MCF 10A (cell line): ENCODE measurements at places on chromosomes 7 and 10.
A peak's percentile ranks its signal among the peaks of the same experiment; 100 is the strongest.

DNA sequence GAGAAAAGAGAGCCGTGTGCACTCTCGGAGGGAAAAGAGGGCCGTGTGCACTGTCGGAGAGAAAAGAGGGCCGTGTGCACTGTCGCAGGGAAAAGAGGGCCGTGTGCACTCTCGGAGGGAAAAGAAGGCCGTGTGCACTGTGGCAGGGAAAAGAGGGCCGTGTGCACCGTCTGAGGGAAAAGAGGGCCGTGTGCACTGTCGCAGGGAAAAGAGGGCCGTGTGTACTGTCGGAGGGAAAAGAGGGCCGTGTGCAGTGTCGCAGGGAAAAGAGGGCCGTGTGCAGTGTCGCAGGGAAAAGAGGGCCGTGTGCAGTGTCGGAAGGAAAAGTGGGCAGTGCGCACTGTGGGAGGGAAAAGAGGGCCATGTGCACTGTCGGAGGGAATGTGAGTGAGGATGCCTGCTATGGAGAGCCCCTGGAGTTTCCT, 188.7 kb downstream of the DNAJB6 start:
- no peak for DNase-seq

DNA sequence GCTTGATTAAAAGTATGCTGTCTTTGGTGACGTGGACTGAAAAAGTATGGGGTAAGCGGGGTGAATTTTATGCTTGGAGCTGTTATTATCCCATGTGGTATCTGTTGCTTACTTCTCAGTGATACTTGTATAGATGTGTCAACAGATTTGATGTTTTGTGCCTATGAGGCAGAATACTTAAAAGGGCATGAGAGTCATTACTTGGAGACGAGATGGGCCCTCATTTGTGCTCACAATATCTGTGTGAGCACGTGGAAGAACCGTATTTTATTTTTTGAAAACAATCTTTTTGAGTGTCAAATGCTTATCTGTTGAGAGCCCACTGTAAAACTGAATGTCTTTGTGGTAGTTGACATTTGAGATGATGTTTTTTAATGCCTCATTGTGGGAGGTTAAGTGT, 281.9 kb downstream of the EXOC4 start:
- DNase-seq = no peak

DNA sequence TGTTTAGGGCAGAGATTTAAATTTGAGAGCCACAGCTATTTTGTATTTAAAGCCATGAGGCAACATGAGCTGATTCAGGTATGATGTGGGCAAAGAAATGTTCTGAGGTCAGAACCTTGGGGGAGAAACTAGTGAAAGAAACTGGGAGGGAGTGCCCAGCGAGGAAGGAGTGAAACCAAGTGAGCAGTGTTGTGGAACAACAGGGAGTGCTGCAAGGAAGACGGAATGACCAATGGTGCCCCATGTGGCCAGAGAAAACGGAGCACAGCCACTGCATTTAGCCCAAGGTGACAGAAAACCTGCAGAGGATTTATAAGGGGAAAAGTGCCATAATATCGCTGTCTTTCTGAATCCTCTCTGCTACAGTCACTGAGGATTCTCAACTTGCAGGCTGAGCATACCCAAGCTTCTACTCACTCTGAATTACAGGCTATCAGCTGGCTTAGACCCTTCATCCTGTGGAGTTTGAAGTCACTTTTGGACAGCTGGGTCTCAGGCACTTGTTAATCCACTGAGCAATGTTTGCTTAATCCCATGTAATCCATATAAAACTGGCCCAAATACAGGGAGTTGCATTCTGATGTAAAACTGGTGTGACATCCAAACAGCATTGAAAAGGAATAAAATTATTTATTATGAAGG, 777.3 kb downstream of the CCSER2 start:
- peak; percentile 37 for DNase-seq

DNA sequence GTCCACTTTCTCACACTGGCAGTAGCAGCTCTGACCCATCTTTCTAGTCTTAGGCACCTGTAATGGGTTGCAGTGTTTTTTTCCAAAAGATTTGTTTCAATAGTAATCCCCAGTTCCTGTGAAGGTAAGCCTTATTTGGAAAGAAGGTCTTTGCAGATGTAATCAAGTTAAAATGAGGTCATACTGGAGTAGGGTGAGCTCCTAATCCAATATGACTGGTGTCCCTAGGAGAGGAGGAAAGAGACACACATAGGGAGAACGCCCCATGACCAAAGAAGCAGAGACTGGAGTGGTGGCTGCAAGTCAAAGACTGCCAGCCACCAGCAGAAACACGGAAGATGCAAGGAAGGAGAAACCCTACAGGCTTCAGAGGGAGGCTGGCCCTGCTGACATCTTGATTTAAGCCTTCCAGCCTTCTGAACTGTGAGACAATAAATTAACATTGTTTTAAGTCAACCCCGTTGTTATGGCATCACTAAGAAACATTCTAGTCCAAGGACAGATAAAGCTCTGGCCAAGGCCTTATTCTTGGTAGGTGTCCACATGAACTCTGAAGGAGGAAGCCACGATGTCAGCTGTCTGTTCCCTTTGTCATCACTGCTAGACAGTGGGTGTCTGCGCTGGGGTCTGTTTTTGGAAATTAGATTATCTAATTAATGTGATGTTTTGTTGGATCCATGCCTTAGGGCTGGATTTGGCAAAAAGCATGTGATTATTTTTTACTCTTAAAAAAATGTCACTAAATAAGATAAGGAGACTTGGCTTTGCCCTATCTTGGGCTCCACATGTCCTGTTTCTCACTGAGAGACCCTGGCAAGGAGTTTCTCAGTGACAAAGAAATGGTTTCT, 214.9 kb downstream of the KCNMA1 start:
- DNase-seq = no peak

DNA sequence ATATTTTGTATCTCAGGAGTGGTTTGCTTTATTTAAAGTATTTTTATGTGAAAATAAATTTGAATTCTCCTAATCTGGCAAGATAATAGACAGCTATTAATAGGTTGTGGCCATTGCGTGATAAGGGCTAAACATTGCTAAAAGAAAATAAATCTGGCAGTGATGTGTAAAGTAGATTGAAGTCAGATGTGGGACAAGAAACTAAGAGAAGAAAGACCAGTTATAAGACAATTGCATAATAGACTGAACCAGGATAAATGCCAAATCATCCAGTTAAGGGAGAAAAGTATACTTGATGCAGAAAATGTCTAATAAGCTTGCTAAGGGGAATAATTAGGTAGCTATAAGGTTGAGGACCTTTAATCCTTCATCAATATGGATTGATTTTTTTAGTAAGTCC, 197.5 kb upstream of the CSTF2T start:
- DNase-seq = no peak

DNA sequence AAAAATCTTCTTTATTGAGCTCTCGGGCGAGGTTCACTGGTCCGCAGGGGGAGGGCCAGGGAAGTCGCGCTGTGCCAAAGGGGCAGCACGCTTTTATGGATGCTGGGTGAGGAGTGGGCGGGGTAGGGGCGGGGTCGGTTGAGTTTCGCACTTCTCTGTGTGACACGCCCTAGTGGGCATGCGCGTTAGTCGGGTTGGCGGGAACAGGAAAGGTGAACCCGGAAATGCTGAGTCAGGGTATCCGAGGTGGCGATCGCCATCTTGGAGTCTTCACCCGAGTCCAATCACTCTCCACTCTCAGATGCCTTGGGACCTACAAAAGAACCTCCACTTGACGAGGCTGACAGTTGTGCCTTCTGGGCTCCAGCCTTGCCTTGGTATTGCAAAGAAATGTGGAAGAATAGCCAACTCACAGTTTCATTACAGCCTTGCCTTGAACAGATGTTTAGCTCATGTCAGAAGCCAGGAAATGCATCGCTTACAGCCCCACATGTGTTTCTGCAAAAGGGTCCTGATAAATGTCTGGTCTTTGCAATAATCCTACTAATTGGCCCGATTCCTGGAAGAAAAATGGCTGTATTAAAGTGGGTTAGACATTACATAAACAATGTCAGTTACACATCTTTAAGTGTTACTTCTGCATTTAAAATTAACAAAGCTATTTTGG, 64.1 kb downstream of the AHR start:
- DNase-seq = no peak

DNA sequence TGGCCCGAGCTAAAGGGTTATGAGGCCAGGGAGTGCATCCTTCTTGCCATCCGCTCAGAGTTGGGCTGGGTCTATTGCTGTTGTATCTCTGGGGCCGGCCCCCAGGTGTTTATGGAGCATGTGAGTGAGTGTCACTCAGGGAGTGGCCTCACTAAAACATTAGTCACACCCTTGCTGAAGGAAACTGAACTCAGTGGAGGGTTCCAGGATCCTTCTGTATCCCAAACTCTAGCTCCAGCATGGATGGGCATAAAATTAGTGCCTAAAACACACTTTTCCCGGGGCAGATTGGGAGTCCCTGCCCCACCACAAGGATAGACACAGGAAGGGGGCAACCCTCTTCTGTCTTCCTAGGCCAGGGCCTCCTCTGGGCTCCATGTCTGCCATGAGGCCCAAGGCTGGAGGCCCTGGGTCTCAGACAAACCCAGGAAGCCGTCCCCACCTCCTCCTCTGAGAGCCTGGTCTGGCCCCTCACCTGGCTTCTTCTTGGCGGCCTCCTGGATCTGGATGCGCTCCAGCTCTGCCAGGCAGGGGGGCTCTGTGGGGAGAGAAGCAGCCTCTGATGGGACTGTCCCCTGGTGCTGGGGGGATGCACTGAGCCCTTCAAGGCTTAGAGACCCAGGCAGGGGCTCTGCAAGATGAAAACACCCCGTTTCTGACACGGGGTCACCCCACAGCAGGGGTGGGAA, 24.5 kb downstream of the SPOCK2 start:
- DNase-seq = peak; percentile 12

DNA sequence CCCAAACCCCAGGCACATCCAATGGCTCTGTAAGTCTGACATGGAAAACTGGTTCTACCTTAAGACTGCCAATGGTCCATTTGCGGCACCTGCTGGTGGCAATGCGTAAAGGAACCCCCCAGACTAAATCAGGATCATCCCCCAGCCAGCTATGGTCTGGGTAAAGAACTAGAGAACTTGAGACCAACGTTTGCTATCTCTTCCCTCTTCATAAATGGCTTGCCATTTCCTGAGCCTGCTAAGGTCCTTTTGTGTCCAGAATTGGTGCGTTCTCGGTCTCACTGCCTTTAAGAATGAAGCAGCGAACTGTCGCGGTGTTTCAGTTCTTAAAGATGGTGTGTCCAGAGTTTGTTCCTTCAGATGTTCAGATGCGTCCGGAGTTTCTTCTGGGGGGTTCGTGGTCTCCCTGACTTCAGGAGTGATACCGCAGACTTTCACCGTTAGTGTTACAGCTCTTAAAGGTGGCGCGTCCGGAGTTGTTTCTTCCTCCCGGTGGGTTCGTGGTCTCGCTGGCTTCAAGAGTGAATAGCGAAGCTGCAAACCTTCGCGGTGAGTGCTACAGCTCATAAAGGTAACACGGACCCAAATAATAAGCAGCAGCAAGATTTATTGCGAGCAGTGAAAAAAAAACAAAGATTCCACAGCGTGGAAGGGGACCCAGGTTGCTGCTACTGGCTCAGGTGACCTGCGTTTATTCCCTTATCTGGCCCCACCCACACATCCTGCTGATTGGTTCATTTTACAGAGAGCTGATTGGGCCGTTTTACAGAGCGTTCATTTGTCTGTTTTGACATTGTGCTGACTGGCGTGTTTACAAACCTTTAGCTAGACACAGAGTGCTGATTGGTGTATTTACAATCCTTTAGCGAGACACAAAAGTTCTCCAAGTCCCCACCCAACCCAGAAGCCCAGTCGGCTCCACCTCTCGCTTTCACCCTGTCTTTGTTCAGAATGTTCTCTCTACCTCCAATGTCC, 95.4 kb downstream of the ELMO1 start:
- DNase-seq = peak; percentile 6

DNA sequence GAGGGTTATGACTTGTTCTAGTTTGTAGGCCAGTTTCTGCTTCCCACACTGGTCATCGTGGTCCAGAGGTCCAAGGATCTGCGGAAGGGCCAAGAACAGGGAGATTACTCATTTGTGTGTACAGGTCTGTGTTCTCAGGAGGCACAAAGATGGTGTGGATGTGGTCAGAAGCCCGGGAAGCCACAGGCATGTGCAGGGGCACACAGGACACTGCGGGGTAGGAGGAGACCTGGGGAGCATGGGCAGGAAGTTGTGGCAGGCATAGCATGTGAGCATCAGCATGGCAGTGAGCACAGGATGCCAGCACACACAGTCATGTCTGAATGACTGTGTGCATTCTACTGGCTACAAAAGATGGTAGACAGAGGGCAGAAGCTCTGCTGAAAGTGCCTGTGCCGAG, 445.8 kb downstream of the PLXNA4 start:
- no peak for DNase-seq

DNA sequence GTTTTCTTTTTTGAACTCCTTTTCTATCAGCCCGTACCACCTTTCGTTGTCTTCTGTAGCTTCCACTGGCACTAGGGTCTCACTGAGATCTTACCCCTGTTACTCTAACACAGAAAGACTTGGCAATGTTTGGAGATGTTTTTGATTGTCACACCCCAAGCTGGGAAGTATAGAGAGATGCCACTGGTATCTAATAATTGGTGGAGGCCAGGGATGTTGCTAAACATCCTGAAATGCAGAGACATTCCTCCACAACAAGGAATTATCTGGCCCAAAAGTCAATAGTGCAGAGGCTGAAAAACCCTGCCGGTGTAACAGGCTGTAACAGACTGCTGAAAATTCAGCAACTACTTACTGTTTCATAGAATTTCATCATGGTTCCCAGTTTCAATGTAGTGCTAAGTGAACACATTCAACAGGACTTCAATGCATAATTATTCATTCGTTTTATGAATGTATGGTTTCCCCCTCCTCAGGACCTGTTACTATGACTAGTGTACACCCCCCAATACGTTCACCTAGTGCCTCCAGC, 115.9 kb downstream of the TRIM24 start:
- DNase-seq = no peak

- DNase-seq = no peak
Observed at GRCh38 chr7:150996376-150997074, 5.7 kb downstream of the NOS3 start.

DNA sequence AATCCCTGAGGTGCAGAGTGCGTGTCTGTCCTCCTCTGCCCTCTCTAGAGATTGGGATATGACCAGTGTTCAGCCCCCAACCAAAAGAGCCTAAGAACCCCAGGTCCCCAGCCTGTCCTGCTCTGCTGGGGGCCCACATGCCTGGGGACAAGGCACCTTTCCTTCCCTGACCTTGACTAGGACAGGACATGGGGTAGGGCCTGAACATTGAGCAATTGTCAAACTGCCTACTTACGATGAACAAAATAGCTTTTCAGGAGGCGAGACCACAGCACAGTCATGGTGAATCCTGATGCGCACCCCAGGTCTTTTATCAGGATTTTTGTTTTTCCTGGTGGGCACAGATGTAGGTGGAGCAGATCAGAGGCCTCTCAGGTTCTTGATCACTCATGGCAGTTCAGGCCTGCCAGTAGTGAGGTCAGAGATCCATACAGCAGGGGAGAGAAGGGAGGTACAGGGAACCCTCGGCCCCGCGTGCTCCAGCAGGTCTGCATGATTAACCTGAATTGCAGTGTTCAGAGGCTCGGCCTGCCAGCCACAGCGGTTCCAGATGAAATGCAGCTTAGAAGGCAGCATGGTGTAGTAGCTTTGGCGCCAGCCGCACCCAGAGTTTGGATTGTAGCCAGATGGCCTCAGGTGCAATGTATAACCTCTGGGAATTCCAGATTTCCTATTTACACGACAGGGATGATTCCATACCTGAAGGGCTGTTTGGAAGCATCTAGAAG, 191.3 kb downstream of the CUX1 start:
- DNase-seq = peak; percentile 81
